HepG2 (cell line): ENCODE measurements at places on chromosomes 4 and X.

GRCh38 chr4:158530898-158531297, 9.2 kb downstream of the RXFP1 start:
- DNase-seq: no peak
- H3K4me1 ChIP-seq: no peaks in the 10 kb centered on the region
- H3K27me3 ChIP-seq: no peaks in the 10 kb centered on the region
- no peaks in the 10 kb centered on the region for H3K36me3 ChIP-seq
- H3K4me3 ChIP-seq: no peak overlapping the region

DNA sequence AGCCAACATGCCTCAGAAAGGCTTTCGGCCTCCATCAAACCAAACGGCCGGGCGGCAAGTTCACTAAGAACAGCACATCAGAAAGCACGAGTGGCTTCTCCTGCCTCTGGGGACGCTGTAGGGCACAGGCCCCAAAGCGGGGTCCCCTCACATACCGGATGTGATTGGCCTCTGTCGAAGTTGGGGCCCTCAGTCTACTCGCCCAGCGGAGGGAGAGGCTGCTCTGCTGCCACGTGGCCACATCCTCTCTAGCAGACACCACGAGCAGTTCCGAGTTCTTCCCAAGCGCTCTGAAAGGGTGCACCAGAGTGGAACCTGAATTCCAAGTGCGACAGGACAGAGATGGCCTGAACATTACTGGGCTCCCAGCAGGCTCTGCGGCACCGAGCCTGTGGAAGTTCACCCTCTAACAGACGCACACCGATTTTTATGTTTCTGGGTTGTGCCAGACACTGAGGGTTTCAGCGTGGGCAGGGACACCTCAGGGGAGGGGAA, 21.1 kb downstream of the NOP14 start:
- no peaks in the 10 kb centered on the region for H3K27me3 ChIP-seq
- no peak overlapping the region for H3K27ac ChIP-seq
- peaks cover 53% of the 10 kb centered on the region for H3K36me3 ChIP-seq
- H3K4me1 ChIP-seq: peaks cover 8% of the 10 kb centered on the region
- DNase-seq: no peak
- no peak overlapping the region for H3K4me3 ChIP-seq

DNA sequence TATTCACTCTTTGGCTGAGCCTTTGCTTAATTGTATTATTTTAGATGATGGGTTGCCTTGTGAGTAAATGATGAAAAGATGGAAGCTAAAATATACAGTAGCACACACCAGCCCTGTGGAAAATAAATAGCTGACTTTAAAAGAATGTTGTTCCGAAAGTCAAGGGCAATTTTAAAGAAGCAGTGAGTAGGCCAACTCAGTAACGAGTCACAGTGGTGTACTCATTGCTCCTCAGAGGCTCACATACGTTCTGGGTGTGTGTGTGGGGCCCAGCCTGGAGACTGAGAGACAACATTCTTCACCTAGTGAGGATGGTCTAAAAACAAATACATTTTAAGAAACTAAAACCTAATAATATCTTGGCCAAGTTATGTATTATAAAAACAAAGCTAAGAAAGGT, 640.3 kb downstream of the TRIML1 start:
- H3K4me1 ChIP-seq: no peaks in the 10 kb centered on the region
- DNase-seq: no peak
- no peak overlapping the region for H3K4me3 ChIP-seq
- H3K36me3 ChIP-seq: no peaks in the 10 kb centered on the region

GRCh38 chr4:104901438-104901837, 245.2 kb upstream of the TET2 start:
- no peaks in the 10 kb centered on the region for H3K27me3 ChIP-seq
- no peak overlapping the region for H3K27ac ChIP-seq
- no peaks in the 10 kb centered on the region for H3K4me1 ChIP-seq
- no peak overlapping the region for H3K4me3 ChIP-seq
